IPS DF 19.7 (cell line): ENCODE measurements at places on chromosomes 4 and X.

DNA sequence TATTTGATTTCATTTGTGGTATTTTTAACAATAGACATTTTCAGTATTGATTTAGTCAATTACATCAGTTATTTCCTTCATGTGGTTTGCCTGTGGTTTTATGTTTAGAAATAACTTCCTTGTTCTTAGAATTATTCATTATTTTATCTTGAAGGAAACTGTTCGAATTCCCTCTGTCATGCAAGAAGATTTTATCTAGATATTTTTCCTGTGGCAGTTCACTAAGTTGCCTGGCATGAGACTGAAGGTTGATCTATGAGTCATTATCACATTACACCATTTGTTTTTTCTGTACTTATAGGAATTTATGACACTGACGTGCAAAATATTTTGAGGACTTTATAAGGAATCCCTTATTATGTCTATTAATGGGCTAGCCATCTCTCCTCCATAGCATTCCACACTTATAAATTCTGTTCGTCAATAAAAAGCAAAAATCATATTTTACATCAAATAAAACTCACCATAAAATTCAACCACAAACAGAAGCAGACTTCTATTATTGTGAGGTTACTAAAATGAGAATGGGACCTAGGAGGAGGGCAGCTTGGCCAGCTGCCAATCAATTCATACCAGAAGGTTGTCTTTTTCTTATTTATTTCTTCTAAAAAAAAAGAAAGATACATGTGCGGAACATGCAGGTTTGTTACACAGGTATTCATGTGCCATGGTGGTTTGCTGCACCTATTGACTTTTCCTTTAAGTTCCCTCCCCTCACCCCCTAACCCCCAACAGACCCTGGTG is 179.0 kb downstream of the KCNIP4 start:
- no peak for DNase-seq

GRCh38 chrX:56268888-56269287 is 36.7 kb downstream of the KLF8 start:
- DNase-seq, result no peak

- DNase-seq, result no peak
These were observed 246.5 kb upstream of the HS3ST1 start for GRCh38 chr4:11675051-11675800.

DNA sequence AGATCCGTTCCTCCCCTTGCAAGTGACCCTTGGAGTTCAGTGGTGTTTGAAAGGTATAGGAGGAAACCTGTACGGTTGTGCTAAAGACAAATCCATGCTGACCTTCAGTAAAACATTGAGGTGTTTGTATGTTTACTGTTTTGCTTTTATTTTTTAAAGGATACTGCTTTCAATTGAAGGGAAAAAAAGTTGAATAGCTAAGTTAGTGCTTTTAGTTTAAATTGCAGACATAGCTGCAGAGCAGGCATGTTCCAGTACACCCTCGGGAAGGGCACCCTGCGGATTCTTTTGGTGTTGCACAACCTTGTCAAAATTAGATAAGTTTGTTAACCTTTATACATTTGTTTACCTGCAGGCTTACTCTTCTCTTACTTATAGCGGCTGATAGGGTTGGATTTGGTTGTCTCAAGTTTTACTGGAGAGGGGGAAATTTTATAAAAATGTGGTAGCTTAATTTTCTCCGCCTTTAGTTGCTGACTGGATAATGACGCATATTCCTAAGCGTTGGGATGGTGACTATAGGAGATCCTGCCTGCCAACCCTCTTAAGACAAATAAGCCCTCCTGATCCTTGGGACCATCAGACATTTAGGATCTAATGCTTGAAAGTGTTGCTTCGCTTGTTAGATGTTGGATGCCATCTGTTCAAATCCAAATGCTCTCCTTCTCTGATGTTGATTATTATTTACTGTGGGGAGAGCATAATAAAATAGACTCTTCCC is 2.0 kb downstream of the RAPGEF2 start:
- DNase-seq, result no peak

DNA sequence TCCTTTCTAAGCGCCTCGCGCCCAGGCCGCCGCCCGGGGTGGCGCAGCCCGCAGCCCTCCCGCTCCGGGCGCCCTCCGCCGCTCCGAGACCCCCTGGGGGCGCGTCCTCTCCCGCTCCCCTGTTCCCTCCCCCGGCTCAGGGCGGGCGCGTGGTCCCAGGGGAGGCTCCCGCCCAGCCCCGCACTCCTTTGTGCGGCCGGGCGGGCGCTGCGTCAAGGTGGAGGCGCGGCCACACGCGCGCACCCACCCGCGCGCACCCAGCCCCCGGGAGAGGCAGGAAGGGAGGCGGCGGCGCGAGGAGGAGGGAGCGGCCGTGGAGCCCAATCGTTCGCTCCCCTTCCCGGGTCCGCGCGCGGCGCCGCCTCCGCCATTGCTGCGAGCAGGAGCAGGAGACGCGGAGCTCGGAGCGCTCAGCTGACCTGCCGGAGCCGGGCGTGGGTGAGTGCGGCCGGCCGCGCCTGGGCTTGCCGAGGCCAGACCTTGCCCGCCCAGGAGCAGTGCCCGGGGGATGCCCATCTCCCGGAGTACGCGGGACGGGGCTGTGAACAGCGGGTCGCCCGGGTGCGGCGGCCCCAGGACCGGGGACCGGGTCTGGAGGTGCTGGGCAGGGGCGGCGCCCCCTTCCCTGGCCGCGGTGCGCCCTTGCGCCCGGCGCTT is at the start of gene NSG1:
Gene NSG1 (plus strand): TSS at position 367 of the 657 bp plus-strand sequence. CDS start 528 bp downstream, outside the sequence.
- no peak for DNase-seq

DNA sequence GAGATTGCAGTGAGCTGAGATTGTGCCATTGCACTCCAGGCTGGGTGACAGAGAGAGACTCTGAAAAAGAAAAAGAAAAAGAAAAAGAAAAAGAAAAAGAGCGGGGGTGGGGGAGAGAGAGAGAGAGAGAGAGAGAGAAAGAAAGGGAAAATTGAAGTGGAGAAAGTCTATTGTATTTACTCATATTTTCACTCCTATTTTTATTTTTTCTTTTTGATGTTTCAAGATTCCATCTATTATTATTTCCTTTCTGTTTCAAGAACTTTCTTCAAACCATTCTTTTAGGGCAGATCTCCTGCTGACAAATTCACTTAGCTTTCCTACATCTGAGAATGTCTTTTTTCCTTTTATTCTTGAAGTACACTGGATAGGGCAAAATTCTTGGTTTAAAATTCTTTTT is 57.5 kb upstream of the HDAC8 start:
- DNase-seq, result no peak

DNA sequence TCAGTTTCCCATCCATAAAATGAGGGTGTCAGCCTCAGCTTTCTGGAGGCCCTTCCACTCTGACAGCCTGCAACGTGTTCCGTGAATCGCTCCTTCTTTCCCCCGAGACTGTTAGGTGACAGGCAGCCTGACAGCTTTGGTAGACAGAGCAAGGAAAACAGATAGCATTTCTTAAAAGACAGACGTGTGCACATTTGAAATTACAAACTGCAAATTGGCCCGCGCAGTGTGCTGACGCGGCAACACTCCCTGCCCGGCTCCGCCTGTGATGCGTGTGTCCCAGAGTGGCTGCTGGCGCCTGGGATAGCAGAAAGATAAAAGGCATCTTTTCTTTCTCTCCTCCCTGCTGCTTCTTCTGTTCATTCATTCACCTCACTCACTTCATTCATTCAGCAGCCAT is 245.3 kb downstream of the AFAP1 start:
- no peak for DNase-seq

GRCh38 chr4:8269535-8270417 is at the start of gene HTRA3:
HTRA3 (plus strand) TSS chr4:8269754; CDS start chr4:8269969, 215 bp downstream.
- DNase-seq, result no peak

DNA sequence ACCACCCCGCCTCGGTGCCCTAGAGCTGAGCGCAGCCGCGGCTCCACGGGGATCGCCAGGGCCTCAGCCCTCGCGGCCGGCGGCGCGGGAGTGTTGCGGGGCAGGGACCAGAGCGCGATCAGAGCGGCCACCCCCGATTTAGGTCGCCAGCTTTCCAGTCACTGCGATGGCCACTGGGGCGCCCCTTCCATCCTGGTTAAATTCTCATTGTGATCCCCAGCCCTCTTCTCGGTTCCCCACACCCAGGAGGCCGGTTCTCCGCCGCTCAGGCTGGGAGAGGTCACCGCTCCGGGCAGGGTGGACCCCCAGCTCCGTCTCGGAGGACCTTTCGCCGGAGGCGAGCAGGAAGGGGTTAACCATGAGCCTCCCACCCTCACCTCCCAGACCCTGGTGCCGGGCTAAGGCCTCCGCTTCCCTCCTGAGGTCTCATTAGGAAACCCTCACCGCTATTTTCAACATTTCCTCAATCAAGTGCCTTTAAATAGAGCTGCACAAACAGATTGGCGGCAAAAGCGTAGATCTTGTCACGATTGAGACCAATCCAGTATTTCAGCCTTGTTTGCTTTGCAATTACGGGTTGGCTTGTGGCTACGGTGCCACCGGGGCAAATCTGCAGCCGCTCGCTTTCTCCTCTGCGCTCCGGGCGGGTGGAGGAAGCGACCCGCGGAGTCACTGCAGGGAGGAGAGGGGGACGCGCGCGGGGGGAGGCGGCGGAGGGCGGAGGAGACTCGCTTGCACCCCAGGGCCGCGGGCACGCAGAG is 8.3 kb upstream of the HAND2 start:
- DNase-seq, result no peak

DNA sequence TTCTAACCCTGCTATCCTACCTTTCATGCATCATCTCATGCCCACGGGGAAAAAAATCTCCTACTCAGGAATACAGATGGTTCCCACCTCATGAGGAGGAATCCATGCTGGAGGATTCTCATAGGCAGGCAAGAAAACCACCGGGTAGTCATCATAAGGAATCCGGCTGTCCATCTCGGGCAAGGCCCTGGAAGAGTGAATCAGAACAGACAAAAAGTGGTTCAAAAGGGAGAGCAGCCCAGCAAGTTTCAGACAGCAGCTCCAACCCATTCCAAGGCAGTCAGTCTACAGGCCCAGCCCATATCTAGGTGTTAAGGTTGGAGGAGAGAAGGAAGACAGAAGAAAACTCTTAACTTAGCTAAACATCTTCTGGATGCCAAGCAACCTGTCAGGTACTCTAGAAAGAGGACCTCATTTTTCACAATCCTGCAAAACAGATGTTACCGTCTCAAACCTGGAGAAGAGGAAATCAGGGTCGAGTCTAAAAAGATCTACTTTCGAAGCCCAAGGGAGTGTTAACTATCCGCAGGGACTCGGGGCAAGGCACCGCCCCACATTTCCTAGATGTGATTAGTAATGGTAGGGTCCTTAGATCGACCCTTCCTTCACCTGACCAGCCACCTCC is 447 bp downstream of the PDZD11 start:
- no peak for DNase-seq

DNA sequence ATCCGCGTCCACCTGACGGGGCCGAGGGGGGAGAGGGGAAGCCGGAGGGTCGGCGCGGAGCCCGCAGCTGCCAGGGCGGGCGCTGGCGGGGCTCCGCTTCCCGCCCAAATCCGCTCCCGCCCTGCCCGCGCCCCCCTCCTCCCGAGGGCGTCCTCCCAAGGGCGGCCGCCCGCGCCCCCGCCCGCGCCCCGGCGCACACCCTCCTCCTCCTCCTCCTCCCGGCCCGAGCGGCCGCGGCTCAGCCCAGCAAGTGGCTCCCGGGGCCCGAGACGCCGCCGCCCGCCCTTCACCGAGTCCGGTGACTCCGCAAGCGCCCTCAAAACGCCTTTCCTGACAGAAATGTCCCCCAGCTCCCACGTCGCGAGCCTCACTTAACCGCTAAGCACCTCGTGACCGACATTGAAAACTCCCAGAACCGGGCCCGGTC is 487 bp downstream of the HMGB2 start:
- no peak for DNase-seq

- no peak for DNase-seq
These were observed 202.3 kb downstream of the PARM1 start for GRCh38 chr4:75135068-75135825.

- no peak for DNase-seq
These were observed 23.4 kb downstream of the TMEM164 start for GRCh38 chrX:110026099-110026844.

DNA sequence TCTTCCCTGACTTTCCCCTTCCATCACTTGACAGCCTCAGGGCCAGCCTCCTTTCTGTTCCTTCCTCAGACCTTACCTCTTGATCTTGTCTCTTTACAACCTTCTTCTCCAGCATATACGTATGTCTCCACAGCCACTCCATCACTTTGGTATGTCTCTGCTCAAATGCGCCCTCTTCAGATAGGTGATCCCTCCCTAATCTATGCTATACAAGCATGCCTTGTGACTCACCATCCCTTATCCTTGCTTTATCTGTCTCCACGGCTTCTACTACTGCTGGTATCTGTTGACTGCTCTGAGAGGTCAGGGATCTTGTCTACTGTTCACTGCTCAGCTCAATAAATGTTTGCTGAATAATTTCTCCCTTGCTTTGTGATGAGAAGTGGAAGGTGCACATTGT is 9.0 kb downstream of the ARAP2 start:
- DNase-seq, result no peak

DNA sequence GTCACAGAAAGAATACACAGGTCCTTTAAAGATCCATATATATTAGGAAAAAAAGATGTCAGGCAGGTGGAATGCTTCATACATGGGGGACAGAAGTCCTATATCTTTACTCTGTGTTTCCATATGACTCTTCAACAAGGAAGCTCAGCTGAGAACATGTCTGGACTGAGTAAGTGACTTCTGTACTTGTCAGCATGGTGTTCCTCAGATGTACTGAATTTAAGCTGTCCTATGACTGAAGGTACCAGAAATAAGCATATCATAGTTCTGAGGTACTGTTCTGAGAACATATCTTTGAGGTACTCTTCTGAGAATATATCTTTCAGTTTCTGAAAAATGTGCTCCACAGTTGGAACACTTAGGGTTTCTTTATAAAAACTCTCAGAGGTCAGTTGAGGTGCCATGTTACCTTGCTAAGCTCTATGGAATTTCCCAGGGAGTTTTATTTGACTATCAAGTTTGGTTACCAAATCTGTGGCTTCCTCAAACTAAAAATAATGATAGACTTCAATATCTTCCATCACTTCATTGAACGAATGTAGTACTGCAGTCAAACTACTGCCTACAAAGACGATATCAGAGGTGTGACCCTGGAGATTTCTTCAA is 597.2 kb upstream of the GNPDA2 start:
- DNase-seq, result no peak

DNA sequence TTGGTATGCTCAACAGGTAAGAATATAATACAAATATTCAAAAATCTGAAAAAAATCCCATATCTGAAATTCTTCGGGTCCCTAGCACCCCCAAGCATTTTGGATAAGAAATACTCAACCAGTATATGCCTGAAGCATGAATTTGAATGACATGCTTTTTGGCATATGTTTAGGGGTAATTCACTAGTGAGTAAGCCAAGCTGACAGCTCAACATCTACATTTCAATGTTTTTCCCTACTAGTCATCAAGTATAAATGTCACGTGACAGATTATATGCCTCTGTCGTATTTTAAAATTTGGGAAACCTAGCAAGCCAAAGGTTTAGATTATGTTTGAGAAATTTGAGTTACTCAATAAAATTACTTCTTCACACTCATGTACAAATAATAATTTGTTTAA is 125.1 kb downstream of the FGF16 start:
- no peak for DNase-seq
